ENCODE measurements at places on chromosomes 16 and 17.

DNA sequence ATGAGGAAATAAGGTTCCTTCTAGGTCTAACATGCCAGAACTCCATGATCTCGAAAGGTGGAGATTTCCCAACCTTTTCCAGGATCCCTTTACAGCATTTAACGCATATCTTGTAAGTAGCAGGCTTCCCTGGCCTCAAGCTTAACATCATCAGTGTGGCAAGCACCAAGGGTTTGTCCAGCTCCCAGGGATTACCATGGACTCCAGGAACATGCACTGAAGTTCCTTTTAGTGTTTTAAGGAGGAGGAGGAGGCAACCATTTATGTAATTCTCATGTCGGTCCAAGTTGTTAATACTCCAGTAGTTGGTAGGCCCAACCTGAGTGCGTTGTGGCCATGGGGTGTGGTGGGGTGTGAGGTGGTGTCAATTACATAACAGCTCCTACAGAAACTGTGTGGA is 11.8 kb upstream of the SKAP1 start:
- DNase-seq: no peak

GRCh38 chr17:31068291-31068690 is 26.5 kb upstream of the NF1 start:
- DNase-seq: peak; percentile 36

DNA sequence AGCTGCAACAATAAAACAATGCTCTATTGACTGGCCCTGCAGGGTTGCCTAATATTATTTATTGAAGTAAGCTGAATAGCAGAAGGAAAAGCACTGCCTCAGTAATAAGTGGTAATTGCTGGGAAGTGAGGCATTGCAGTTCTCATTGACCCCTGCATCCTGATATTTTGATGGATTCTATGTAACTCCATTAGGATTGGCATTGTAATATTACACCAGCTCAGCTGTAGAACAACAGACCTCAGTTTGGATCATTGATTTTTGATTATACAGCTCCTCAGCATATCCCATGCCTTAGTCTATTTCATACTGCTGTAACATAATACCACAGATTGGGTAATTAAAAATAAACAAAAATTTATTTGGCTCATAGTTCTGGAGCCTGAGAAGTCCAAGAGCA is 650.6 kb upstream of the SALL1 start:
- DNase-seq: no peak

DNA sequence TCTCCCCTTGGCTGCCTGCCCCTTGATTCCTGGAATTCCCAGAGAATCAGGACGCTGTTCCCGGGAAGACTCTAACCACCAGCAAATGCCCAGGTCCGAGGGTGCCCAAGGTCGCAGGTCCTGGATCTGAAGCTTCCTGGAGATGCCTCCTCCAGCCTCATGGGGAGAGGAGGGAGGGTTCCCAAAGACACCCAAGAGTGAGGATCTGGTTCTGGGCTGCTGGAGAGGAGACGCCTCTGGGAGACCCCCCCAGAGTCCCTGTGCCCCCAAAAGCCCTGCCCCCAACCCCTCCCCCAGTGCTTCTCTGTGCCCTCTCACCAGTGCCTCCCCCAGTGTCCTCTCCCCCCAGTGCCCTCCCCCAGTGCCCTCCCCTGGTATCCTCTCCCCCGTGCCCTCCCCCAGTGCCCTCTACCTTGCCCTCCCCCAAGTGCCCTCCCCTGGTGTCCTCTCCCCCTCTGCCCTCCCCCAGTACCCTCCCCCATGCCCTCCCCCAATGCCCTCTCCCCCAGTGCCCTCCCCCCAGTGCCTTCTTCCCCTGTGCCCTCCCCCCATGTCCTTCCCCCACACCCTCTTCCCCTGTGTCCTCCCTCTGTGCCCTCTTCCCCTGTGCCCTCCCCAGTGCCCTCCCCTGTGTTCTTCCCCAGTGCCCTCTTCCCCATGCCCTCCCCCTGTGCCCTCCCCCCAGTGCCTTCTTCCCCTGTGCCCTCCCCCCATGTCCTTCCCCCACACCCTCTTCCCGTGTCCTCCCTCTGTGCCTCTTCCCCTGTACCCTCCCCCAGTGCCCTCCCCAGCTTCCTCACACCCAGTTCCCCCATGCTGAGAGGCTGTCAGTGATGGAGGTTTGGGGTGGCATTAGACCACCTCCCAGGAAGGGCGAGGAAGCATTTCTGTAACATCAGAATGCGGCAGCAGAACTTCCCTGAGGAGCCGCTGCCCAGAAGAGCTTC is 6.3 kb upstream of the SECTM1 start:
- no peak for DNase-seq

DNA sequence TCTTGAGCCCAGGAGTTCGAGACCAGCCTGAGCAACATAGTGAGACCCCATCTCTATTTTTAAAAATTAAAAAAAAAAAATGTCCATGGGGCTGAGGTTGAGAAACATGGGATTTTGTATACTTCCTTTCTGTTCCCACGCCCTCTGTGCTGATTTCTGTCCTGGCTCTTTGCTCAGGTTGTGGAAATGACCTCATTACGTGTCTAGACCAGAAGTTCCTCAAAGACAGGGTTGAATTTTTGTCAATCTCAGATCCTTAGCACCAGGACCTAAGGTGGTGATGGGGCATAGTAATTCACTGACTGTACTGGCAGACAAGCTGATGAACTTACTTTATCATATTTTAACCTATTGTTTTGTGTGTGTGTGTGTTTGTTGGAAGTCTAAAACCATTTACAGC is 11.2 kb upstream of the HNF1B start:
- DNase-seq: no peak

GRCh38 chr17:76164331-76164730 is 23.3 kb upstream of the FOXJ1 start:
- DNase-seq: no peak

DNA sequence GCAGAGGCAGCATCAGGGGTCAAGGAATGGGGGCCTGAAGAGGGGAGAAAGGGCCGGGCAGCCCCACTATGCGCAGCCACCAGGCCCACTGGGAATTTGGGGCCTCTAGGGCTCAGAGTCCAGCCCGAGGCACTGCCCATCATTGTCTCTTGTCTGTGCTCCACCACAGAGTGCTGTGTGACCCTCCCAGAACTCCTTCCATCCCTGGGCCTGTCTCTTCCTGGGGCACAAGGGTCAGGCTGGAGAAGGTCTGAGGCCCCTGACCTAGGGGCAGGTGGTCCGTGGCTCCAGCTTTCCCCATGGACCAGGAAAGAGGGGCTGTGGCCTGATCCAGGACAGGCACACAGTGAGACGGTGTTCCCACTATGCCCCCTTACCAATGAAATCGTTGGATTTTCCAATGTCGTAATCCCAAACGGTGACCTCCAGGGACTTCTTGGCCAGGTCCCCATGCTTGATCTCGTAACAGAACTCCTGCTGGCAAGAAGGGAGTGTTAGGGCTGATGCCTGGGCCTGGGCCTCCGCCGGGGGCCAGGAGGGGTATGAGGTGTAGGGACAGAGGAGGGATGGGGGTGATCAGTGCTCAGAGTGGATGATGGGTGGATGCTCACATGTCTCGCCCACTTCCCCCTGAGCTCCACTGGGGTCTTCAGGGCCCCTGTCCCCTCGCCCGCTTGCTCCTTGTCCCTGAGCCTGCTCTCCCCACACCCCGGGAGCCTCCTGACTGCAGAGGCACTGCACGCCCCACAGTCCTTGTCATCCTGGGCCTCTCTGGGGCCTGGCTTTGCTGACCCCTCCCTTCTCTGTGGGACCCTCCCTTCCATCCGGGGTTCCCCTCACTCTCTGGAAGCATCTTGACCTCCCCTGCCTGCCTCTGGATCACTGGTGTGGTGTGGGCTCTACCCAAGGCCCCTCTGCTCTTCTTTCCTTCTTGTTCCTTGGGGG is 10.7 kb downstream of the SCGB1C2 start:
- no peak for DNase-seq

GRCh38 chr17:82603981-82604448 is 44.2 kb downstream of the WDR45B start:
- no peak for DNase-seq

Measured in NCI-H146 (cell line).